ENCODE measurements at places on chromosomes 13 and 19.
A peak's percentile ranks its signal among the peaks of the same experiment; 100 is the strongest.

GRCh38 chr13:111178402-111178801, 63.3 kb downstream of the ARHGEF7 start:
- DNase-seq: no peak

- no peak for DNase-seq
Observed at GRCh38 chr19:7625763-7626372, 3.5 kb downstream of the XAB2 start.

DNA sequence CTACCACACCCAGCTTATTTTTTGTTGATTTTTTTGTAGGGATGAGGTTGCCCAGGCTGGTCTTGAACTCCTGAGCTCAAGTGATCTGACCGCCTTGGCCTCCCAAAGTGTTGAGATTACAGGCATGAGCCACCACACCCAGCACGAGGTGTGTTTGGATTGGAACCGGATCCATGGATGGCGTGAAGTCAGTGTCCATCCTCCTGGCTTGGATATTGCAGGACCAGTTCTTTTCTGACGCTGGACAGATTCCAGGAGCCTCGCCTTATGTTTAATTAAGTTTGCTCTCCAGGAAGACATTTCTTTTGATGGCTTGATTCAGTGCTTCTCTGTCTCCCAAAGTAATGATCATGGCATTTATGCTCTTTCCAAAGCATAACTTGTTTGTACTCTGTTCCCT, 14.4 kb upstream of the RFXAP start:
- DNase-seq: no peak

DNA sequence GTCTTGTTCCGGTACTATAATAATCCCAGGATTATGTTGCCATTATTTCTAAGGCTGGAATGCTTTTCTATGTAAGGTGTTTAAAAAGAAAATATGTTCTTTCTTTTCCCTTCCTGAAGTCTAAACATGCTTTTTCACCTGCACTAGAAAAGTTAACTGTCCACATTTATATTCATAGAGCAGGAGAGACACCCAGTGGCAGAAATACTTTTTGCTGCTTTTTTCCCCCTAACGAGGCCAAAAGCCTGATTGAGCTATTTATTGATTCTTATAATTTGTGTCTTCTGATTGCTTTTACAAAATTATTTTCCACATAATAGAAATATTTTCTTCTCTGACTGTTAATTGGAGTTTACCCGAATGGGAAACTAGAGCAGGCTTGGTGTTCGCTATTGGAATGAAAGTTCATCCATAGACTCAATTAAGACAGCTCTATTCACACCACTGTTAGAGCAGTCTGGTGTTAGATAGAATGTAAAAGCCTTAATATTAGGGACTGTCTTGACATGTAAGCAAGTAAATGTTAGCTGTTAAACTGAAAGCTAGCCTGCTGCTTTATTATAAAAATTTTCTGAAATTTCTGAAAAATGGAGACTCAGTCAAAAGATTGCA, 15.8 kb downstream of the GPR180 start:
- DNase-seq: no peak

- DNase-seq: no peak
Observed at GRCh38 chr19:6736917-6737283, 480 bp downstream of the GPR108 start.

DNA sequence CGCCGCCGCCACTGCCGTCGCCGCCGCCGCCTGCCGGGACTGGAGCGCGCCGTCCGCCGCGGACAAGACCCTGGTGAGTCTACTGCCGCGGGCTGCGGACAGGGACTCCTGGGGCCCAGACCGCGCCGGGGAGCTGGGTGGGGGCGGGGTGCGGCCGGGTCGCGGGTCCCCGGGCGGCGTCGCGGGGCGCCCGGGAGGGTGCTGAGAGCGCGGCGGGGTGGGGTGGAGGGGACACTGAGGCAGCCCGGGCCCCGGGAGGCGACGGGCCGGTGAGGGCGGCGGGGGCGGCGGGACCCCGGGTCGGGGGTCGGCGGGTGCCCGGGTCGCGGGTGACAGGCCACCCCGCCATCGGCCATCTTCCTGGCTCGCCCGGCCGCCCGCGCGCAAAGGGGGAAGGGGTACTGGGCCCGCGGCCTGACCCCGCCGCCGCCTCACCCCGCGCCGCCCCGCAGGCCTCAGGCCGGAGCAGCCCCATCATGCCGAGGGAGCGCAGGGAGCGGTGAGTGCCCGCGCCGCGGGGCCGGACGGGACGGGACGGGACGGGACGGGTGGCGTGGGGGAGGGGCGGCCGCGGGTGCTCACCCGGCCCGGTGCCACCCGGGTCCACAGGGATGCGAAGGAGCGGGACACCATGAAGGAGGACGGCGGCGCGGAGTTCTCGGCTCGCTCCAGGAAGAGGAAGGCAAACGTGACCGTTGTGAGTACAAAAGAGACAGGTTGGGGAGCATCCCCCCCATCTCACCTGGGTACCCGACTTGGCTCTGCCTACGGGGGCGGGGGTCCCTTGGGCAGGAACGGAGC, 489 bp downstream of the CCNE1 start:
- no peak for DNase-seq

- DNase-seq: no peak
Observed at GRCh38 chr13:66212511-66212910, 1017.6 kb downstream of the PCDH9 start.

- no peak for DNase-seq
Observed at GRCh38 chr19:14402332-14403144, 16.6 kb downstream of the DDX39A start.

DNA sequence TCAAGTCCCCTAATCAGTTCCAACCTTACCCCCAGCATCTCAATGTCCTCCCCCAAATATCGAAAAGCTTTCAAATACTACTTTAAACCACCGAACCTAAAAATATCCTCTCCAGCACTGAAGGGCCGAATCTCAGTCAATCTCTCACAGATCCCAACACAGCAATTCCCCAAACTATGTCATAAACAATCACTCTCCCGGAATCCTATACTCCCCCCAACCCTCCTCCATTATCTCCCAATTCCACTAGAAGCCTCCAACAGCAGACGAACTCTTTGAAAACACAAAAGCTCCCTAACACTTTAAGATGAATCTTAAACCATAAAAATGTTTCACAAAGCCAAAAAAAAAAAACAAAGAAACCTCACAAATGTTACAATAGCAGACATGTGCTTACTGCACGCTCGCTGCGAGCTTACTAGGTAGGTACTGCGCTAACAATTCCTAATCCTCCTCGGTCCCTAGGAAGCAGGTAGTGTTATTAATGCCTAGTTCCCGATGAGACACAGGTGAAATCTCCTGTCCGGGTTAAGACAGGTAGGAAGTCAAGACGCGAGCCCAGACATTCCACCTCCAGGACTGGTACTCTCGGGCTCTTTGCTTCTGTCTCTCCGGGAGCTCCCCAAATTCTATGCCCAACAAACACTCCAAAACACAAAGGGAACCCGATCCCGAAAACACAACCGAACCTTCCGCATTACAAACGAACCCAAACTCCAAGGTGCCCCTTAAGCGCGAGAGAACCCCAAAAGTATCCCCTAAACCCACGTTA, 14.2 kb downstream of the FBXO46 start:
- DNase-seq: peak; percentile 2

DNA sequence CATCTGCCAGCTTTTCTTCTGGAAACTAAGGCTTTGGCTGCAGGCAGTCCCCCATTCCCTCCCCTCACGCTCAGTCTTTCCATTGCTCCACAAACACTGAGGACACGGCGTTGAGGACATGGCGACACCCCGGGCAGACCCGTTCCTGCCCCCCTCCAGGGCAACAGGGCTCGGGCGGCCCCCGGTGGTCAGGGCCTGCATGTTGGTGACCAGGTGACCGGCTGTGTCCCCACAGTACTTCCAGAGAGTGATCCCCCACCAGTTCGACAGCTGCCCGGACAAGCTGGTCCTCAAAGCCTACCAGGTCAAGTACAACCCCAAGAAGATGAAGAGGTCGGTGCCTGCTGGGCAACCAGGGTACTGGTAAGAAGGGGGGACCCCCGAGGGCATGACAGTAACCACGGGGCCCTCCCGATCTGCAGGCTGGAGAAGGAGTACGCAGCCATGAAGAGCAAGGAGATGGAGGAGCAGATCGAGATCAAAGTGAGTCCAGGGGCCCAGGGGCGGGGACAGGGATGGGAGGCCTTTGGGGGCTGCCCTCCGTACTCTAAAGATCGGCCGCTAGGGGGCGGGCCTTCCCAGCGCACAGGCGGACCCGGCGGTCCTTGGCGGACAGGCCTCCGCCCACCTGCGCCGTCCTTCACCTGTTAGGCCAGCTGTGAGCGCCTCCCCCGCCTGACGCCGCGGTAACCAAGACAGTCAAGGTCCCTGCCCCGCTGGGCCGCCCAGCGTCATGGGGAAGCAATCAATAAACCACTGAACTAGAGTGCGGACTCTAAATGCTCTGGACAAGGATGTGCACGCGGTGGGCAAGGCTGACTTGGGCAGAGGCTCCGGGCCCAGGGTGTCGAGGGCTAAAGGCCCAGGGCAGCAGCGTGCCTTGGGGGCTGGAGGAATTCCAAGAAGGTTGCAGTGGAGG, 21.1 kb downstream of the PRR36 start:
- peak; percentile 90 for DNase-seq

- peak; percentile 71 for DNase-seq
Observed at GRCh38 chr19:42295831-42296525, 6.0 kb upstream of the PRR19 start.

- DNase-seq: peak; percentile 9
Observed at GRCh38 chr19:12052091-12052496, 667 bp downstream of the ZNF878 start.

DNA sequence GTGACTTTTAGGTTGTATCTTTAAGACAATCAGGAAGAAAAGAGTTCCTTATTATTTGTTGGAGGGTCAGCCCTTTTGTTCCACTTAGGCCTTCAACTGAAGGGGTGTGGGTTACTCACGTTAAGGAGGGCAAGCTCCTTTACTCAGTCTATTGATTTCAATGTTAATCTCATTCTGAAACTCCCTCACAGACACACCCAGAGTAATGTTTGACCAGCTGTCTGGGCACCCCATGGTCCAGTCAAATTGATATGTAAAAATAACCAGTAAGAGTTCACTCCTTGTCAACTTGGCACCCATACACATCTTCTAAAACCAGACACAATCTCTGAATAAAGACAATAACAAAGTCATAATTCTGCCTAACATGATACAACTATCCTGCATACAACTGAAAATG, 292.9 kb downstream of the KLF5 start:
- DNase-seq: no peak

DNA sequence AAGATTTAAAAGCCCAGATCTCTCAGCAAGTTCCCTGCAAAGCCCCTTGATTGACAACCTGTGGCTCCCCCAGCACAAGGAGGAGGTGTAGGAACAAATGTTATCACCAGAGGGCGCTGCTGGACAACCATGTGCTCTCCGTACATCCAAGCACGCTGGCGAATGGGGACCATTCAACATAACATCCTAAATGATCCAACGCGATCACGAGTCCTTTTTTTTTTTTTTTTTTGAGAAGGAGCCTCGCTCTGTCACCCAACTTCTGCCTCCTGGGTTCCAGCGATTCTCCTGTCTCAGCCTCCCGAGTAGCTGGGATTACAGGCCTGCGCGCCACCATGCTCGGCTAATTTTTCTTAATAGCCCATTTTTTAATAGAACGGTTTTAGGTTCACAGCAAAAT, 52.0 kb downstream of the NWD1 start:
- DNase-seq: peak; percentile 86

DNA sequence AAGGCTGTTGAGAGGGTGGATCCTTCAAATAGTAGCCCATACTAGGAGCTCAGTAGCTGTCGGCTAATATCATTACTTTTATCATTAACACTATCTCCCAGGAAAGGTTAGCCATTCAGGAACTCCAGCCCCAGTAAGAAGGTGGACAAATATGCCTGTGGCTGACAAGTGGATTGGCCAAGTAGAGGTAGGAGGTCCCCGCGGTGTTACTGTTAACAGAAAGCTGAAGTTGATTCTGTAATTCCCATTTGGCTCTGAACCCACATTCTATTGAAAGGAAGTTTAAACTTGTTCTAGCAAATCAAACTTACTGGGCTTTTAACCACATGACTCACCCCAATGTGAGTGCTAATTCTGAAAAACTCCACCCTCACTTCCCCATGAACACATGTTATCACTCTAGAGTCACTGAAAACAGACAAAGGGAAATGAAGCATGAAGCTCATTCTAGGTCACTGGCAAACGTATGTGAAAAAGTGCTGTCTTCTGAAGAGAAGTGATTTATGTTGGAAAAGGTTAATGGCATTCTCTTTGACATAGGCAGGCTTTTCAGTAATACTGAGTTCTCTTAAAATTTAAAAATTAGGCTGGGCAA, 273.5 kb downstream of the FGF14 start:
- no peak for DNase-seq

DNA sequence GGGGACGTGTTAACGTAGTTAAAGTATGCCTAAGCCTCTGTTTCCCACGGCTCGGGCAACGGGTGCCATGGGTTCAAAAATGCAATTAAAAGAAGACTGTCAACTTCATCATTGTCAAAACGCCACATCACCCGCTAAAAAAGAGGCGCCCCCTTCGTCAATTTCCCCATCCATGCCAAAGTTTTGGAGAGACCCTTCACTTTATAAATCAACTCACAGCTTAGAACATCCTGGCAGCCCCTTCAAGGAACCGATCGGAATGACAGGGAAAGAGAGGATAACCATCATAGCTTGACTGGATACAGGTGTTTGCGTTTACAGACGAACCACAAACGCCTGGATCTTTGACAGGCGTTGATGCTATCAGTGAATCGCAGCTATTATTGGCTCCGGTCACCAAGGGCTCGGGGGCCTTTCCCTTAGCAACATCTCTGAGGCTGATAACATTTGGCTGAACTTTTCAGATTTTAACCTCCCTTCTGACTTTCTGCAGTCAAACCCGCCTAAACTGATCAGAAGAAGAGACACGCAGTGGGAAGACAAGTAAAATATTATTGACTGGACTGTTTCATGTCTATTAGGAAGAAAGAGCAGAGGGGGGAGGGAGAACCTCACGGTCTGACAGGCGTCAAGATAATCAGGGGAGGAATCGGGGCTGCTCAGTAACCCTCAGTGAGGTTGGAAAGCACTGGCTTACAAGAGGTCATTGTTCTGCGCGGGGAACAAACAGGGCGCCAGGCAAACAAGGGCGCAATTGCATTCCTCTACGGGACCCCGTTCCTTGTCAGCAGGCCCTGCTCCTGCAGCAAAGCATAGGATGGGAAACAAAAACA, 322.5 kb upstream of the ZNF507 start:
- DNase-seq: no peak

DNA sequence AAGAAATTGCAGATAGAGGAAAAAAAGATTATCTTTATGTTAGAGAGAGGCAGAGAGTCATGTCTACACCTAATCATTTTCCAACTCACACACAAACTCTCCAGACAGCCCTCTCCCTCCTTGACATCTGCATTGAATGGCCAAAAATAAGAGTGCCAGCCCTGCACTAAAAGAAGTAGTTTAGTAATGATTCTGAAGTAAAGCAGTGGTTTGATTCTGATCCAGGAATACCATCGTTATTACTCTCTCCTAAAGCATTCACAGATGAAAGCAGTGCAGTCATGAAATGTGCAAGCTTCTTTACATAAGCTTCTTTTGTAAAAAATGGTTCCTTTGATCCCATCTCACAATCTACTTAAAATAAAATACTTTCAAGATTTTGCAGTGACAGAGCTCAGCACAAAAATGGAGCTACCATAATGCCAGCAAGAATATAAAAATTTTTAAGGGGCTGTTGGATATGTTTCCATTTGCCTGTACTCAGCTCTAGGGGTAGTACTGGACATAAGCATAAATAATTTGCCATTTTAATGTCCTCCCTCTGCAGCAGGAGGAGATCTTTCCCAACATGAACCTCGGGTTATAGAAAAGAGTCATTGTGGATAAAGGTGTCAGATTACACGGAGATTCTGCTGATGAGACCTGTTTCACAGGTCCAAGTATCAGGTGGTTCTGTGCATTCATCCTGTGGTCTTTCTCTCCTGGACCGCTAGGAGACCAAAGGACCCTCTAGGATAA, 406.3 kb downstream of the DCT start:
- DNase-seq: no peak

- no peak for DNase-seq
Observed at GRCh38 chr19:10839114-10840050, 3.4 kb upstream of the TMED1 start.
